ENCODE measurements at places on chromosomes 6 and 20.

DNA sequence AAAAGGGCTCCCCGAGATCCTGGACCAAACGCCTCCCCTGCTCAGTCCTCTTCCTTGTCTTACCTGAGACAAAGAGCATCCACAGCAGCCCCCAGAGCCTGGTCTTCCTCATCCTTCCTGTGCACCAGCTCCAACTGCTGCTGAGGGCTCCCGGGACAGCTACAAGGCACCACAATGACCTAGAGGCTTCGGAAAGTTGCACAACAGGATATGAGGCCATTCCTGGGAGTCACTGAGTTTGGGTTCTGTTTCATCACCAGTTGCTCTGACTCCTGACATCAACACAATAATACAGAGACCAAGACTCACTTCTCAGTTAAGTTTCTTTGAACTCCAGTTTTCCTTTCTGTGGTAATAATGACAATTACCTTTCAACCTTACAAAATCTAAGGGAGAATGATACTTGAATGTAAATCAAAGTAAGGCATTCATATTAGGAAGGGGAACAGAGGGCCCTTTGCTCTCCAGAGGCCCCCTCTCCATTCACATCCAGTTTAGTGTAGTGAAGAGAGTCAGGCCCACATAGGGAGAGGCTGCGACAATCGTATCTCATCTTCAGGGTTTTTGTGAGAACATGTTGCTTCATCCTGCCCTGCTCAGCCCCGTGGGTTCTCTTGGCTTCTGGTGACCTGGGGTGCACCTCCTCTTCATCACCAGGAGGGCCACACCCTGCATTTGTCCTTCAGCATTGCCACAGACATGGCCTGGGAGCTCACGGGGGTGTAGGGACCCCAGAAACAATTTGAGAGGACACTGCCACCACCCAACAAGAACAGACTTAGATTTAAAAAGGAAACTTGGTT, at the start of gene TREM1:
Gene TREM1 (minus strand): TSS at position 139 of the 803 bp plus-strand sequence. CDS start 27 bp downstream, at position 112.
- no peak for DNase-seq

DNA sequence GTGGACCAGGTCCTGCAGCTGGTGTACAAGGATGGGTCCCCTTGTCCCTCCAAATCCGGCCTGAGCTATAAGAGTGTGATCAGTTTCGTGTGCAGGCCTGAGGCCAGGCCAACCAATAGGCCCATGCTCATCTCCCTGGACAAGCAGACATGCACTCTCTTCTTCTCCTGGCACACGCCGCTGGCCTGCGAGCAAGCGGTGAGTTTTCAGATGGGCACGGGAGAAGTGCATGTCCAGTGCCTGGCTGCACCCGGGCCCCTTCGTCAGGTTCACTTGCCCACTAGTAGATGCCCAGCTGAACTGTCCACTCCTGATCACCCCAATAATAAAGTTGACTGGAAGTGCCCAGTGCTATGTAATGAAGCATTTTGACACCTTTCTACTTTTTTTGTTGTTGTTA, 48.3 kb upstream of the SLC22A1 start:
- no peak for DNase-seq

GRCh38 chr6:157823528-157824370, 703 bp downstream of the SNX9 start:
- DNase-seq, result peak; percentile 79

- DNase-seq, result no peak
Observed at GRCh38 chr6:169639653-169640278, 62.1 kb downstream of the WDR27 start.

- DNase-seq, result no peak
Observed at GRCh38 chr20:63946986-63947637, 9.1 kb downstream of the UCKL1 start.

- DNase-seq, result no peak
Observed at GRCh38 chr6:116326996-116327395, 43.8 kb upstream of the DSE start.

DNA sequence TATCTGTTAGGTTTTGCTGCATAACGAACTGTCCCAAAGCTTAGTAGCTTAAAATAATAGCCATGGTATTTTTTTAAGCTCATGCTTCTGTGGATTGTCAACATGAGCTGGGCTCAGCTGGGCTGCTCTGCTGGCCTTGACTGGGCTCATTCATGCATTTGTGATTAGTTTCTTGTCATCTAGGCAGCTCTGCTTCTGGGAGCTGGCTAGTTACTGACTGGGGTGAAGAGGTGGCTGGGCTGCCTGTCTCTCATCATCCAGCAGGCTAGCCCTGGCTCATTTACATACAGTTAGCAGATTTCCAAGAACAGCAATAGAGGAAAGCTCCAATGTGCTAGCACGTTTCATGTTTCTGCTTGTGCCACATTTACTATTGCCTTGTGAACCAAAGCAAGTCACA, 165.1 kb upstream of the PCSK2 start:
- no peak for DNase-seq

DNA sequence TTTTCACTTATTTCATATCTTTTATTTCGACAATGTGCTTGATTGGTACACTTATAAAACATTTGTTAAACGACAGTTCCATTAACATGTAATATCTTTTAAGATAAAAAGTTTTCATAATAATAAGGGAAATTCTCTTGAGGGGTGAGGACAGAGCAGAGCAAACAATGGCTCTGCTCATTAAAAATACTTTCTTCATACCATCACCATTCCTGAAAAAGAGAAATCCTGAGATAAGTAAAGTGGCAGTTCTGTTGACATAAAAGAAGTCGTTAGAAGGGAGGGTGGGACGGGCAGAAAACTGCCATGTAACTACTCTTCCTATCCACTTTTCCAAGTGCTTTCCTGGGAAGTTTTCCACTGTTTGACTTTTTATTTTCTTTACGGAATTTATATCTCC, 193.6 kb upstream of the CEP162 start:
- no peak for DNase-seq
